ENCODE measurements at places on chromosomes 4 and X.
A peak's percentile ranks its signal among the peaks of the same experiment; 100 is the strongest.

DNA sequence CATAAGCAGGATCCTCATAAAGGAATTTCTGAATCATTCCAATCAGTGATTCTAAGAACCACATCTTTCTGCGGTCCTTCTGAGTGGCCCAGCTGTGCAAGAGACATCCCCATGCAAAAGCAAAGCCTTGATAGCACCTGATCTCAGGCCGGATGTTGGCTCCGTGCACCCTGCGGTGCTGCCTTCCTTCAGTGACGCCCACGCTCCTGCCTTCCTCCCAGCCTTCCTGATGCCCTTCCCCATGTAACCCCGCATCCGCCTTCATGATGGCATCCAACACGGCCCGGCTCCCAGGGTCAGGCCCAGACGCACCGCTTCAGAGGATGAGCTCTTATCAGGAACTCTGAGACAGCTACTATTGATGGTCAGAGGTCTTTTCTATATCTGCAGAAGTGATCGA is 20.4 kb upstream of the CYP4V2 start:
- DNase-seq, result no peak

DNA sequence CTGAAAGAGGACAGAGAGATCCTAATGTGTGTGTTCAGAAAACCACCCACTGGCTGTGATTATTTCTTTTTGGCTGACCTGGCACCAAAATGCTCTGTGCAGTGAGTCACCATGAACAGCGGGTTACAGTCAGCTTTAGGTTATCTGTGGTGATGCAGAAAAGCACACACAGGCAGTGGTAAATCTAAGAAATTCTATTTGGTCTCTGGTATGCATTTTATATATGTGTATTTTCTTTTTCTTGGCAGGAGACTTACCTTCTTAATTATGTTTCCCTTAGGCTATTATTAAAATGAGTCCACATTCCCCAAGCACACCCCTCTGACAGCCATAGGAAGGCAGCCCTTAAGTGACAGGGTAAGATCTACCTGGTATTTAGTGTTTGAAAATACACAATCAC is 79.1 kb upstream of the TFDP3 start:
- no peak for DNase-seq

GRCh38 chrX:56233682-56234081 is 1.5 kb downstream of the KLF8 start:
- DNase-seq, result peak; percentile 15

DNA sequence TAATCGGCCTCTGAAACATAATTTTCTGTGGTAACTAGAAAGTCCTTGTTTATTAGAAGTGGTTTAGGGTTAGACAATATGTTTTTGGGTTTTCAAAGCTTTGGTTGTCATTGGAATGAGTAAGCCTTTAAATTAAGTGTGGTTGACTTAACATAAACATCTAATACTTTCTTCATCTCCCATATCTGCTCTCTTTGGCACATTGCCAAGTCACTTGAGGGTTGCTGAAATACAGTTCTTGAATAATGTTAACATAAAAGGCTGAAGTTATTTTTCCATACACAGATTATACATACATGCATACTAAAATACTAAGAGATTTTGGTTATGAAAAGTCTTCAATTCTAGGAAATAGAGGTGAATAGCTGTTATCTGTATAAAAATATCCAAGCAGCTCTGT is 241.7 kb upstream of the BMP3 start:
- DNase-seq, result no peak

DNA sequence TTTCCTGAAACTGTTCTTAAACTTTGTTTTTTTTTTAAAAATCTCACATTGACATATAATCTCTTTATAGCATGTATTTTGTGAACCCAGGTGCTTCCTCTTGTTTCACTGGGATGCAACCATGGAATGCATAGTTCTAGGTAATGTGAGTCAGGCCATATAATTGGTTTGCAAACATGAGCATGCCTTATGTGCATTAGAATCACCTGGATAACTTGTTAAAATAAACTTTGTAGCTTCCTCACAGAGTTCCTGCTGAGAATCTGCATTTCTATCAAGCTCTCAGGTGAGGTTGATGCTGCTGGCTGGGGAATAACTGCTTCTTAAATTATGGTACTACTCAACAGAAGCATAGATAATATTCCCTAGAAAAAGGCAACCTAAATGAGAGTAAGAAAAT is 940.3 kb upstream of the LCORL start:
- DNase-seq, result no peak

- DNase-seq, result peak; percentile 68
Observed at GRCh38 chrX:10121787-10122186, 35.0 kb upstream of the CLCN4 start.

GRCh38 chrX:71623714-71624113 is 5.4 kb upstream of the CXCR3 start:
- DNase-seq, result peak; percentile 37

GRCh38 chrX:42948723-42949657 is 171.0 kb upstream of the PPP1R2C start:
- DNase-seq, result peak; percentile 74

GRCh38 chr4:68658672-68659071 is 11.8 kb downstream of the UGT2B15 start:
- no peak for DNase-seq

- DNase-seq, result no peak
Observed at GRCh38 chrX:50200907-50201306, at the start of gene AKAP4. AKAP4 (minus strand) TSS chrX:50201007; CDS start chrX:50200889, 118 bp downstream.

GRCh38 chr4:119523399-119523798 is 105.2 kb downstream of the PDE5A start:
- DNase-seq, result no peak

GRCh38 chrX:57929373-57929772 is 19.1 kb upstream of the ZXDA start:
- DNase-seq, result peak; percentile 25

GRCh38 chr4:56755901-56756300 is 65.6 kb downstream of the SPINK2 start:
- DNase-seq, result no peak

- peak; percentile 93 for DNase-seq
Observed at GRCh38 chrX:119606280-119607017, at the start of gene NKRF. NKRF (minus strand) TSS chrX:119606424.

GRCh38 chr4:95547715-95548471 is 880 bp downstream of the UNC5C start:
- no peak for DNase-seq

GRCh38 chr4:124429746-124430250 is 282.7 kb downstream of the ANKRD50 start:
- DNase-seq, result no peak

- DNase-seq, result no peak
Observed at GRCh38 chr4:80264825-80265224, 1.6 kb upstream of the FGF5 start.

DNA sequence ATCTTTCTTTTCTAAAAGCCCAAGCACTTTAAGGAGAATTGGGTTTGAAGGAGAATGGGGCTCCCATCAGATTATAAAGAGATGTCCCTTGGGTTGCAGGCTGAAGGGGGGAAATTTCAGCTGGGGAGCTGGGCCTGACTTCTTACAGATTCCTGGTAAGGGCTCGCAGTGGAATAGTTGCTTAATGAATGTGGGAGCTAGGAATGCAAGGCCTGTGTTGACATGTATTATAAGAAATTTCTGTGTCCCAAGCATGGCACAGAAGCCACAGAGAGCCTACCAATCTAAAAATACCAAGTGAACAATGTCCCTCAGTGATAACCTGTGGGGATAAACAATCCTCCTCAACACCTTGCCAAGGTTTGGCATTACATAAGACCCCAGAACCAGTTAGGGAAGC is 39.3 kb upstream of the WNK3 start:
- no peak for DNase-seq

- no peak for DNase-seq
Observed at GRCh38 chr4:151760002-151760401, 805 bp downstream of the GATB start.

DNA sequence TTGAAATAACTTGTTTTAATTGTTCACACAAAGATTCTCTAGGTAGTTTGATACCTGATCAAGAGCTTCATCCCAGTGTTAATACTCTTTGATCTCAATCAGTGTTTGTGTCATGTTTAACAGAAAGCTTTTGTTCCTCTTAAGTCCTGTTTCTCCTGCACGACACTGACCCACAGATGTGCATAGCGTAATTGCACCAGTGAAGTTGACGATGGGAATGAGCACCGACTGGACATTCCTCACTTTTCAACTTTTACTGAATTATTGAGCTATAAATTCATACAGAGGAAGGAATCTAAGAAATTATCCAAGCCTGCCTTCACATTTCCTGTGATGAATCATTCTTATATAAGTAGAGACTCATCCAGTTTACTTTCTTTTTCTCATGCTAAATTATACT is 878.7 kb upstream of the TENM3 start:
- no peak for DNase-seq

DNA sequence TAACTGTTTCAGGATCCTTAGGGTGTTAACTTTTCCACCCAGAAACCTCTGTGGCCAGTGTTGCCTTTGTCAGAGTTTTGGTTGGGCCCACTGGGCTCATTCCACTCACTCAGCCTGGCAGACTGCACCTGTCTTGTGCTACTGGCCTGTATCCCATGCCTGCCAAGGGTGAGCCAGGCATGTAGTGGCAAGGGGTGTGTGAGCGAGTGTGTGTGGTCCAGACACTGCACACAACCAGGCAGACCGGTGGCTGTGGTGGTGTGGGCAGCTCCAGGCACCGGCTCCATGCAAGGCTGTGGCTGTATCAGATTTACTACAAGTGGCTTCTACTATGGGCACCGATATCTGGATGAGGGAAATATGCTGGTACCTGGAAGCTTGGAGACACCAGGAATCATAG is 394.6 kb upstream of the DMD start:
- no peak for DNase-seq

DNA sequence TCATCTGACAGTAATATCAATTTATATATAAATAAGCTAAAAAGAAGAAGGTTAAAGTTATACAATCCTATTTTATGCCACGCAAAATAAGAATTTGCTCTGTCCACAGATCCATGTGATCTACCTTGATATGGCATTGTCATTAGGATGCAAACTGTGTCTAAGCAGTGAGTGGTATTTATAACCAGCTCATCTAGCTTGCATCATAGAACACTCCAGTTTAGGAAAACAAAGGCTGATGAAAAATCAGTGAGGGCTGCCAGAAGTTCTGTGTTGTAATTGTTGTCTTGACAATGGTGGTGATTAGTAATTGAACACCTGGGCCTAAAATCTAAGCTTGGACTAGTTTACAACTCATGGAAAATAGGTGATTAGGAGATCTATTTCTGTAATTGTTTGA is 111.0 kb downstream of the CPE start:
- DNase-seq, result no peak

GRCh38 chrX:153900831-153901752 is 3.4 kb upstream of the AVPR2 start:
- peak; percentile 81 for DNase-seq

DNA sequence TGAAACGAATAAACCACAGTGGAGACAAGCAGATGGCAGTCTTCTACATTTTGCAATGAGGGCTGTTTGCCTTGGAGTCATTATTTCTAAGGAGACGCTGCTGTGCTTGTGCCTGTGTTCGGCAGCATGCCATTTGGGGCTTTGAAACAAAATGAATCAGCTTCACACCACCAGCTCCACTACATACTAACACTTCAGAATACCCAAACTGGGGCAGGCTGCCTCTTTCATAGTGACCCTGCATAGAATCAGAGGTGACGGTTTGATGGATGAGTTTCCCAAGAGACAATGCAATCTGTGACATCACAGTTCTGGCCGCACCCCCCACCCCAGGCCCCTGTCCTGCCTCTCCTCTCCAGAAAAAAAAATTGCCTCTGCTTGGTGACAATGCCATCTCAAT is 57.1 kb upstream of the MID1 start:
- no peak for DNase-seq

GRCh38 chrX:15146515-15146914 is 123.4 kb downstream of the ASB9 start:
- DNase-seq, result no peak

- DNase-seq, result no peak
Observed at GRCh38 chr4:156330436-156331031, 376.9 kb upstream of the CTSO start.

GRCh38 chrX:152915541-152916241 is 17.8 kb downstream of the ZNF185 start:
- DNase-seq, result peak; percentile 24

DNA sequence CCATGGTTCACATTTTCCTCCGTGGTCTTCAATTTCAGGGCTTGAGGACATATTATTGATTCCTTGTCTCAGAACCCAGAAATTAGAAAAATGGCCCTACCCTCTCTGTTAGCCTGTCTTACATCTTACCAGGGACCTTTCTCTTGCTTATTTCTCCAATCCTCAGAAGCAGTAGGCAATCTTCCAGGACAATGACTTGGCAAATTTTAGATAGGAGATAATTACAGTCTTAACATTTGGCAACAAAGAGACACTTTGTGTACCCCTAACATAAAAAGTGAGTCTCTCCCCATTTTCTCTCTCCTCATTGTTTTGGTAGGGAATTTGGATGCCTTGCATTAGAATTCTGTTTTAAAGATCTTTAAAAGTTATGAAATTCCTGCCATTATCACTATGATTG is 778.1 kb upstream of the SLIT2 start:
- DNase-seq, result no peak

GRCh38 chr4:154660052-154660451 is 47.6 kb upstream of the FGG start:
- DNase-seq, result no peak

DNA sequence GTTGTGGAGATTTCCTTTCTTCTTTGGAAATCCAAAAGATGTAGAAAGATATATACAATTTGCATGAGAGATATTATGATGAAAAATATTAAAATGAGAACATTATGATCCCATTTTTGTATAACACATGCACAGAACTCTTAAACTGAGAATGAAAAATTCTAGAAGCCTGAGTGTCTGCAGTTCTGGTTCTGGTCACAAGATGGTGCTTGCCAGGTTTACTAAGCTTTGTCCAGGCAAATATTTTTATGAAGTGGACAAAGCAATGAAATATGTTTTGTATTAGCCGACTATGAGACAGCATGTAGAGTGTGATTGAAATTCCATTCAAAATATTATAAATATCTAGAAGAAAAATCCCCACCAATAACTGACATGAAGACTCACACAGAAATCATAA is 2.2 kb downstream of the PWWP3B start:
- DNase-seq, result no peak

GRCh38 chr4:83387012-83387411 is 52.4 kb upstream of the HPSE start:
- no peak for DNase-seq

DNA sequence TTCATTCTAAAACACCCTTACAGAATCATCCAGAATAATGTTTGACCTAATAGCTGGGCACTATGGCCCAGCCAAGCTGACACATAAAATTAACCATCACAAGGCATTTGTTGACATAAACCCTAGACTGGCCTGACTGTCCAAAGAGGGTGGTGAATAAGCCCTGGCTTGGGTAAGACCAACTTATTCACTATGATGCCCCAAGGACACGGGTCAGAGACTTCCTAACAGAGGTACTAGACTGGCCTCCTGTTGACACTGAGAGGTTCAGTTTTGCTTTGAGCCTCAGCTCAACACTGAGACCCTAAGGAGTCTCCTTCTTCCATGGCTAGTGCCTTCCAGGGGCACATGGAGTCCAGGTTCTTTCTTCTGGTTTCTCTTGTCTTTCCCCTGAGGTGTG is 21.3 kb downstream of the FGF2 start:
- no peak for DNase-seq

GRCh38 chr4:105944540-105944939 is 49.3 kb downstream of the NPNT start:
- DNase-seq, result no peak

GRCh38 chr4:123776267-123776666 is 379.7 kb downstream of the SPRY1 start:
- DNase-seq, result no peak

- DNase-seq, result peak; percentile 14
Observed at GRCh38 chr4:94583914-94584641, 132.3 kb downstream of the PDLIM5 start.

GRCh38 chr4:2943364-2944090 is 19.7 kb downstream of the NOP14 start:
- no peak for DNase-seq

GRCh38 chr4:121380776-121381462 is at the start of gene QRFPR:
QRFPR (minus strand) TSS chr4:121381018; CDS start chr4:121380647, 371 bp downstream.
- no peak for DNase-seq

Data from CD4-positive, alpha-beta T cell treated with Interleukin-4 for 1 hour (primary cell).